ENCODE measurements at places on chromosomes 5 and 9. TPM values are rescaled to one million over a fixed set of nuclear protein-coding genes. Genes with fewer than 3 reads are reported as not detected.
A peak's percentile ranks its signal among the peaks of the same experiment; 100 is the strongest.

DNA sequence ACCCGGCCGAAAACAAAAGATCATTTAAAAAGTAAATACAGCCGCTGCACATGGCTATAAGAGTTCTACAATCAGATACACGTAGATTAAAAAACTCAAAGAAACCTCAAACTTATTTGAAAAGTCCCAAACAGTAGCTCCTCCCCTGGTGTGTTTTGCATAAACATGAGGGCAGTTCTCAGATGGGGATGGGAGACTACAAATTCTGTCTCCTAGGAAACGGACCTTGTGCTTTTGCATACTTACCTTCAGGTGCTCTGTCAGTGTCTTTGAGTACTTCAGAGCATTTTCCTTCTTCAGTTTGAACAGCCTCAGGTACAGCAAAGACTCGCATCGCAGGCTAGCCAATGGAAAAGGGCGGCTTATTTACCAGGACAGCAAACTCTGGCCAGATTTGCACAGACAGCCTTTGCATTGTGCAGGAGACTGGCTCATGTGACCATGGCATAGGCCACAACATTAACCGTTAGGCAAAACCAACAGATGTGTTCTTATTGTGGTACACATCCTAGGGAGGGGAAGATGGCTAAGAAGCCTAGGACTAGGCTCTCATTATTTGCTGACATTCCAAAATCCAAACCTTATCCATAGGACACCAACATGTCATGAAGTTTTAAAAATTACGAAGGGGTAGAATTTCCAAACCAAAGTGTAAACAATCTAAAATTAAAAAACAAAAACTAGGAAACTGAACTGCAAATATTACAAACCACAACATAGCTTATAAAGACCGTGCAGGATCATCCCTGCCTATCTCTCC is 12.8 kb downstream of the LEAP2 start:
- peaks cover 66% of the 10 kb centered on the region for H3K36me3 ChIP-seq
- no peak overlapping the region for H3K27ac ChIP-seq
- no peak overlapping the region for H3K4me3 ChIP-seq
- no peaks in the 10 kb centered on the region for H3K4me1 ChIP-seq

DNA sequence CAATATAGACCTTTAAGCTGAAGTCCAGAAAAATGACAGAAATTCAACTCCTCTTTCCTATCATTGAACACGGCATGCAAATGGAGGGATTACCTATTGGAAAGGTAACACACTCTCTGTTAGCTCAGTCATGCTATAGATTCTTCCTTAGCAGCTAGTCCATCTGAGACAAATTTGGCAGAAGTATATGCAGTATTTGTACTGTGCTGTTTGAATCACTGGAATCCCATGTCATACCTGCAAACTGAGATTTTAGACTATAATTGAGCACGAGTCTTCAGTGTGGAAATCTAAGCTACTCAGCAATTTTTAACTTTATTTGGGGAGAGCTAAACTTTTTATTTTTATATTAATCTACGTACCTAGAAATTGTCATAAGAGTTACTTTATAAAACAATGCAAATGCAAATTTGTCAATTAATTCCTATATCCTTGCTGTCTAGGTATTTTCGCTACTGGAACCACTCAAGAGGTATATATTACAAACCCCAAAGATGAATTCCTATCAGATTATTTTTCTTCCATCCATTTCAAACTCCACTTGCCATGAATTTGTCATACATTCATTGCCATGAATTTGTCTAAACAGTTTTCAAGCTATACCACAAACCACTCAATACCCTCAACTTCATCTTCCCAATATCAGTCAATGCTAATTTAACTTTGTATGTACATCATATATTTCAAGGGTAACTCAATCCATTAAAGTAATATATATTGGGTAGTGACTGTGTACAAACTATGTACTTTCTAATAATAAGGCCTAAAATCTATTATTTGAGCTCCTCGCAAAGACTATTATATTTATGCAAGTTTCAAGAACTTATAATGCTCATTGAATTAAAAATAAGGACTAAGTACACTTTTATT is 224.8 kb downstream of the MEF2C start:
- no peak for DNase-seq
- H3K27ac ChIP-seq, result no peak overlapping the region

GRCh38 chr9:133347515-133347984 is 381 bp downstream of the MED22 start:
- peak overlapping the region; percentile 90 for H3K27ac ChIP-seq
- peak overlapping the region; percentile 98 for H3K4me3 ChIP-seq
- peaks cover 25% of the 10 kb centered on the region for H3K4me1 ChIP-seq
- no peak for DNase-seq
- H3K27me3 ChIP-seq, result no peaks in the 10 kb centered on the region
- H3K36me3 ChIP-seq, result peaks cover 73% of the 10 kb centered on the region

Gene DMRT3
- total RNA-seq, result not detected

- no peaks in the 10 kb centered on the region for H3K36me3 ChIP-seq
- no peaks in the 10 kb centered on the region for H3K27me3 ChIP-seq
- H3K27ac ChIP-seq, result no peak overlapping the region
- H3K4me3 ChIP-seq, result no peak overlapping the region
Observed at GRCh38 chr5:52376592-52376991, 411.1 kb upstream of the ITGA1 start.

DNA sequence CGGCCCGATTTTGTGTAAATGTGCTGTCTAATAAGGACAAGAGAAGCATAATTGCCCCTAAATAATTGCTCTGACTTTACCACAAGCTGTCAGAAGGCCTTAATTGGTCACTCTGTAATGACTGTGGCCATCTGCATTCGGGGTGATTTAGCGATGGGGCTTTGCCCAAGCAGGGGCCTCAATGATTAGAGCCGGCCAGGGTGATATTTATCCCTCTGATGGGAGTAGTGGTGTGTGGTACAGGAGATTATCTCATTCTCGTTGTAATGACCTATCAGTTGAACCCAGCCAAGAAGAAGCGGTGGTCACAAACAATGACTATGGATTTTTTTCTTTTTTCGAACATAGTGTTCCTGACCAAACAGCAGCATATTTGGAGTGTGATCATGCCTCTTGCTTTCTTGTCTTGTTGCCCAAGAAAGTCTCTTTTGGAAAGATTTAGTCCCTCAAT is 72.0 kb upstream of the SAP30L start:
- H3K4me1 ChIP-seq, result peaks cover 41% of the 10 kb centered on the region
- no peak for DNase-seq
- H3K36me3 ChIP-seq, result peaks cover 34% of the 10 kb centered on the region
- H3K27me3 ChIP-seq, result no peaks in the 10 kb centered on the region
- no peak overlapping the region for H3K4me3 ChIP-seq
- peak overlapping the region; percentile 13 for H3K27ac ChIP-seq

All from esophagus muscularis mucosa (tissue), 4 donors.